ENCODE measurements at places on chromosomes 2 and 18.

- no peak for DNase-seq
Measured at GRCh38 chr18:70973626-70974025, 684.8 kb downstream of the SOCS6 start.

DNA sequence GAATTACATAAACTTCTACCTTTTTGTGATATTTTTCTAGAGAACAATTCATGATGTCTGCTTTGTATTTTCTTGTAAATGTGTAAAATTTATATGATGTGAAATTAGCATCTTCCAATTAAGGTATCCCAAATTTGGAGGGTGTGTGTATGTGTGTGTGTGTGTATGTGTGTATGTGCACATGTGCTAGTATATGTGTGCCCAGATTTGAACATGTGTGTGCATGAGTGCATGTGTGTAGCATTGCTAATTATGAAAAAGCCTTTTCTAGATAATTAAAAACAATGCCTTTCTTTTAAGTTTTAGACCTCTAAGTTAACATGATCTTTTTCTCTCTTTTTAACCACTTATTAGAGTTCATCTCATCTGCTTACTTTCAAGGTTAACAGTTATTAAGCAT, 208.0 kb upstream of the SPOPL start:
- DNase-seq = no peak

DNA sequence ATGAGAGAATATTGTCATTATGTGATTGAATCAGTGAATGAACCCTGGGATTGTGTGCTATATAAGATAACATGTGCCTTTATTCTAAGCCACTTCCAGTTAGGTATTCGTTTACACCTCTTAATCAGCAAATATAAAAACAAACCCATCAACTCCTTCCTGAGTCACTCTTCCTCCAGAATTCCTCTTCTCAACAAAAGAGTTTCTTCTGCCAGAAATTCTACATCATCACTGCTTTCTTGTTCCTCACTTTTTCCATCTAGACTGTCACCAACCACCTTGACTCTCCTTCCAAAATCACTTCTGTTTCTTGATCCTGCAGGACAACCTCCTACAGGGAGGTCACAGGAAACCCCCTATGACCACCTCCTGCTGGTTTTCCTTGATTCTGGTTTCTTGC, 261.4 kb downstream of the CYP26B1 start:
- DNase-seq = peak; percentile 4

DNA sequence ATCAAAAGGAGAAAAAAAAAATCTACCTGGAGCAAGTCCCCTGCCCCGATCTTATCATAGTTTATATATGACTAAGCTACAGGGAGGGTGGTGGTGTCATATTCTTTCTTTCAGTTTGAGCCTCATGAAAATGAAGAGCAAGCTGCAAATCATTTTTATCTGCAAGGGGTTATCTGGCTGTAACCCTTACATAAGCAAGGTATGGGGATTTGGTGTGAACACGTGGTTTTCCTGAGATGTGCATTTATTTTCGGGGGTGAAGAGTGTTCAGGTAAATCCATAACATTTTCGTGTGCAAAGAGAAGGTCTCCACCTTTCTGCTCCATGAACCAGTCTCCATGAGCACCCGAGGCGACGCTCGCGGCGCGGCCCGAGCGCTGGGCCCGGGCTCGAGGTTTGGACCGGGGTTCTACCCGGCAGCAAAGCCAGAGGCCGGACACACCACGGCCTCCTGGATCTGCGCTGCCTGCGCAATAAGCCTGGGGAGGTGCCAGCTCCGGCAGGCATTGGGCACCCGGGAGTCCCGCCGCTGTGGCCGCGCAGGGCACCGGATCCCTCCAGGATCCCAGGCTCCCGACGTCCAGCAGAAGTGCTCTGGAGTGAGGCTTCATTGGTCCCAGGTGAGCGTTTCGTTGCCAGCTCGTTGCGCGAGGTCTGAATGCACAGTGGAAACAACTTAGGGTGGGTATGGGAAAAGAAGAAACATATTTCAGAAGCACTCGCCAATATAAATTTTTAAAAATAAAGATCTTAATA, 36.1 kb upstream of the GPD2 start:
- peak; percentile 81 for DNase-seq

DNA sequence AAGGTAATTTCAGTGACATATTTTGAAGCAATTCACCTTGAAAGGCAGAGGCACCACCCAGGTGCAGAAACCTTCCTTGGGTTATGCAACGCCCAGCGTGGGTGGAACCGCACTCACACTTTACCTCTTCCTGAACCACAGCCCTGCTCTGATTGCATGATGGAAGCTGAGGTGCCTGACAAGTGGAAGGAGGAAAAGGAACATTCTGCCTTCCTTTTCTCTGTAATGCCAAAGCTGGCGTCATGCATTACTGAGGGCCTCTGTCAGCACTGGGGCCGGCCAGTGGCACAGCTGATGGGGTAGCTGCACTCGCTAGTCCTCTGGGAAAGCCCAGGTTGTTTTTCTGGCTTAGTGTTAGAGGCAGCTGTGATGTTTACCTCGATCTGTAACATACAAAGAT, 266.5 kb downstream of the NEDD4L start:
- DNase-seq = no peak

GRCh38 chr2:236242057-236242495, 22.1 kb downstream of the ASB18 start:
- no peak for DNase-seq

DNA sequence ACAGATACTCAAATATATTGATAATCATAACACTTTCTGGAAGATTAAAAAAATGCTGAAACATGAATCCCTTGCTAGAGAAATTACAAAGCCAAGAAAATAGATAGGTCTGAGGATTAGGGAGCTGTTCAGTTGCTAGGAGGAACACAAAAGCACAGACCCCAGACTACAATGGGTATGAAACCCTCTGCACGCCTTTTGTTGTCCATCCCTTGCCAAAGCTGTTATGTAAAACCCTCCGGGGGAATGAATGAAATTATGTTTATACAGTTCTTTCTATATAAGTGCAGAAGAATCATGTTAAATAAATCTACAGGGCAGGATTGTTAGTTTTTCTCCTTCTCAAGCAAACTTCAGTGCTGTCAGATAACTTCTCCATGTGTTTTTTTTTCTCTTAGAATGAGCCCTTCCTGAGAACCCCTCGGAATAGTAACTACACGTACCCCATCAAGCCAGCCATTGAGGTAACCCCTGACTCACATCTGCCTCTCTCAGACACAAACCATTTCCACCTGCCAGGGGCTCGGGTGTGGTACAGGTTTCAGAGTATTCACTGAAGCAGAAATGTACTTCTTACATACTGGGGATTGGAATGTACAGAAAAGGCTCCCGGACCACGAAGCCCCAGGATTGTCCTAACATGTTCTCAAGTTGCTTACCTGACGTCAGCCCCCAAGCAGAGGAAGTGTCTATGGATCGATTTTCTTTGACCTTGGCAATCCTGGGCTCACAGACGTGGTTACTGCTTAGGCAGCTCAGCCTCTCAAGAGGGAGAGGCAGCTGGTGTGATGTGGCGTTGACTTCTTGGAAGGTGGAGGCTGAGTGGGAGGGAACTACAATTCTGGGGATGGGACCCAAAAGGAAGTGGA, 118.0 kb downstream of the PLB1 start:
- DNase-seq = no peak

- peak; percentile 25 for DNase-seq
Measured at GRCh38 chr2:146734042-146734820, 1110.6 kb upstream of the ACVR2A start.

DNA sequence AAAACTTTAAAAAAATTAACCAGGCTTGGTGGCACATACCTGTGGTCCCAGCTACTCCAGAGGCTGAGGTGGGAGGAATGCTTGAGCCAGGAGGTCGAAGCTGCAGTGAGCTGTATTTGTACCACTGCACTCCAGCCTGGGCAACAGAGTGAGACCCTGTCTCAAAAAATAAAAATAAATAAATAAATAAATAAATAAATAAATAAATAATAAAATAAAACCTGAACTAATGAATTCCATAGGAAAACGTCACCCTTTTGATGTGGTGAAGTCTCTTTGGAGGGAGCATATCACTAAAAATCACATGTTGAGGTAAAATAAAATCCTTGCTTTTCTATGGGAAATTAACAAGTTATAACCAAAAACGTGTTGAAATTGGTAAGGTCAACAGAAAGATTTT, 29.6 kb upstream of the ITGAV start:
- no peak for DNase-seq

GRCh38 chr2:101809698-101810097, 112.2 kb downstream of the MAP4K4 start:
- no peak for DNase-seq

- no peak for DNase-seq
Measured at GRCh38 chr2:222892321-222892720, 31.5 kb downstream of the ACSL3 start.

DNA sequence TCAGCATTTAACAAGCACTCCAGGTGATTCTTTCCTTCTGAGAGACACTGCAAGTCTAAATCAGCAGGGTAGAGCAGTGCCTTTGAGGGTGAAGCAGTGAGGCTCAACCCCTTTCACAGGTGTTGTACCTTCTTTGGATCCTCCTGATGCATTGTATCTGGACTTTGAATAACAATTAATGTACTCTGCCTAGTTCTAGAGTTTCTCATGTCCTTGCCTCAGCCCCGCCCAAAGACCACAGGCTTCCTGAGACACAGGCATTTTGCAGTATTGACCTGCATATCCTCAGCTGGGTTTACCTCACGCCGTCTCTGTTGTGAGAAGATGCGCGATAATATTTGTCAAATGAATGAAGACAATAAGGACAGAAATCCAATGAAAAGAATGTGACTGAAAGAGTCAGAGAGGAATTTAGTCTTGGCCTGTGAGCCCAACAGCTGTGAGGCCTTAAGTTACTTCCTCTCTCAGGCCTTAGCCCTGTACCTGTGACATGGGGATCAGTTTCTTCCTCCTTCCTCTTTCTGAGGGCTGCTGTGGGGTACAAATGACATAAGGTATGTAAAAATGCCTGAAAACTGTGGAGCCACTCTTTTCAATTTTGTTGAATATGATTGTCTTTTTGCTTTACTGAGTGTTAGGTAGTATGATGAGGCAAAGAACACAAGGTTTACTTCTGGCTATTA, 43.7 kb downstream of the WIPF1 start:
- DNase-seq = no peak

DNA sequence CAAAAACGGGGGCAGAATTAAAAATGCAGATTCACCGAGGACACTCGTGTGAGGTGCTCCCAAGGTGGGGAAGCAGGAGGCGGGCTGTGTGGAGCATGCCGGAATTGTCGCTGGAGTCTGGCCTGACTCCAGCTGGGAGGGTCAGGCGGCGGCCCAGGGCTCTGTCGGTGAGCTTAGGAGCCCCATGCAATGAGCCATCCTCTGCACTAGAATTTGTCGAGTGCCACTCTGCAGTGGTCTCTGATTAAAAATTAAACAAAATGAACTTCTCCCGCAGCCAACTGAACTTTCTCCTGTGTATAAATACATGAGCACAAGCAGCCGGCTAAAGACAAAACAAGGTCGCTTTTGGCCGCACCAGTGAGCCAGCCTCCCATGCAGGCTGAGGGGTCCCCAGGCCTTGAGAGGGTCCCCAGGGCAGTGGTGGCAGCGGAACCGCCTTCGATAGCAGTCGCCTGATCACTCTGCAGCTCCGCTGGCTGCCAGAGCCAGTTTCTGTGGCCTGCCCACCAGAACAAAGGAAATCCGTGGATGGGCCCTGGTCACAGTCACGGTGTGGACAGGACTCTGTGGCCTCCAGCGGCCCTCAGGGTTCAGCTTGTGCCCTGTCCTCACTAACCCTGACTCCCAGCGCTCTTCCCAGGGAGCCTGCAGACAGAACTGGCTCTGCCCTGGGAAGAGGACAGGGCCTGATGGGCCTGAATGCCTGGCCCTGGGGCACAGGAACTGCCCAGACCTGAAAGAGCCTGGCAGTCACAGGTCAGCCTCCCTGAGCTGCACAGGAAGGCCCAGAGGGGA, 201.3 kb downstream of the EIPR1 start:
- no peak for DNase-seq

DNA sequence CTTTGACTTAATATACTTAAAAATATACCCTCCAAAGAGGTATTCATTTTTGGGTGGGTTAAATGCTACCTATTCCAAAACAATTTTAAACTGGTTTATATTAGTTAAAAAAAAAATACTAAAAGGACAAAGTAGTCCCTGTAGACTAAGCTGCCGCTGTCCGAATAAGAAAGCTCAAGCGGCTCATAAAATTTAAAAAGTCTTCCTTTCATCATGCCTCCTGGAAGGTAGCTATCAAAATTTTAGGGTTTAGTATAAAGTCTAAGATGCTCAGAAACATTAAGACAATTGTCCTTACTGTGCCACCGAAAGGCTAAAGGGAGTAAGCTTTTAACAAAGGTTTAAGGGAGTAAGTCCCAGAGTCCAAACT, 440 bp upstream of the UGGT1 start:
- no peak for DNase-seq

GRCh38 chr18:69580107-69580506, 179.4 kb downstream of the DOK6 start:
- no peak for DNase-seq

GRCh38 chr2:61793389-61793836, 60.4 kb downstream of the FAM161A start:
- peak; percentile 87 for DNase-seq

- DNase-seq = no peak
Measured at GRCh38 chr2:45220227-45220626, 211.0 kb upstream of the SIX2 start.

GRCh38 chr18:58980991-58981390, 116.3 kb downstream of the ZNF532 start:
- no peak for DNase-seq

GRCh38 chr2:31504311-31504710, 76.4 kb downstream of the SRD5A2 start:
- DNase-seq = no peak

DNA sequence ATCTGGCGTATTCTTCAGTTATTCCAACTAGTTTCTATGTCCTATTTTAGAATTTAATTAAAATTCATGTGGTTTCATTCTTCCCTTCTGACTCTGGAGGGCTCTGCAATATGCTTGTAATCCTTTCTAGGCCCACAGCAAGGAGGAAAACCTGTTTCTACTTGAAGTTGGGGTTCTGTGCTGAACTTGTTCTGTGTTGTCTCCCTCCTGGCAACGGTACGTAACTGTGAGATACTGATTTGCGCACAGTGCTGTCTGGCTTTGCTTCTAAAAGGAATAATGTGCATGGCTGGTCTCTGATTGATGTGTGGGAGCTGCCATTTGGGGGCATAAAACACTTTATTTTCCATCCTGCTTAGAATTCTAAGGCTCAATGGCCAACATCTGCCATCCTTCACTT, 81.7 kb downstream of the NABP1 start:
- no peak for DNase-seq

DNA sequence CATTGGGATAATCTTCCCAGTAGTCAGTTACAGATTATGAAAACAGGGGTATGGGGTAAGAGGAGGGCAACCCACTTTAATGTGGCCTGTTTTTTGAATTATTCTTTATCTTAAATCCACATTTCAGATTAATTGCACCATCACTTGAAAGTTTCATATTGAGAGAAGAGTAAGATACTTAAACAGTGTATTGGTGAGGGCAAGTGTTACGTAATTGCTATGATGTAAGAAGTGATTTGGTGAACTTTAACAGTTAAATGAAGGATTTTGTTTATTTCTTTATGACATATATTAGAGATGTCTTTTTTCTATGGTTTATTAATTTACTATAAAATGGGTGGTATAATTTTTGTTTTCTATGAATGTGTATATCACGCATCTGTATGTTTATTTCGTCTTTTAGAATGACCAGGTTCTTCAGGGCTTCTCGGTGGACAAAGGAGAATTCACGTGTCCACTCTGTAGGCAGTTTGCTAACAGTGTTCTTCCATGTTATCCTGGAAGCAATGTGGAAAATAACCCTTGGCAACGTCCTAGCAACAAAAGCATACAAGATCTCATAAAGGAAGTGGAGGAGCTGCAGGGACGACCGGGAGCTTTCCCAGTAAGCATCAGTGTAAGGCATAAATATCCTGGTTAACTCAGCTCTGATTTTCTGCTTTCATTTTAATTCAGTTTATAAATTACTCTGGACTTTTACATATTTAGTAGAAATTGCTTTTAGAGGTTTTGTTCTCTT, 171.2 kb upstream of the MYO3B start:
- no peak for DNase-seq
